ENCODE measurements at places on chromosomes 6 and 20.

DNA sequence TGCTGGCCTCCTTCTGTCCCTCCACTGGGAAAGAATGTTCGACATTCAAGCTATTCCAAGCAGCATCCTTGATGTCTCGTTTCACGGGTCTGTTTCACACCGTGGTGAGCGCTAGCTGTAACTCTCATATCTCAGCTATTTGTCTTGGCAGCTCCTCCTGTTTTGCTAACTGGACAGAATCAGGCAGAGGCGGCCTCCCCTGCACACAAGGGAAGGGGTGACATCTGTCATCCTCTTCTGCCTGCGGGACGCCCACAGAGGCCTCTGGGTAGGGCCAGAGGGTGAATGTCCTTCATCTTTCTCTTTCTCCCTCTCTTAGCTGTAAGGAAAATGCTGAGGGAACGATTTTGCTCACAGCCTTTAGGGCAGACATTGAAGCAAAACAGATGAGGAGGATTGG, 232.8 kb upstream of the GMDS start:
- no peak overlapping the region for H3K27ac ChIP-seq
- H3K27me3 ChIP-seq = peaks cover 7% of the 10 kb centered on the region

DNA sequence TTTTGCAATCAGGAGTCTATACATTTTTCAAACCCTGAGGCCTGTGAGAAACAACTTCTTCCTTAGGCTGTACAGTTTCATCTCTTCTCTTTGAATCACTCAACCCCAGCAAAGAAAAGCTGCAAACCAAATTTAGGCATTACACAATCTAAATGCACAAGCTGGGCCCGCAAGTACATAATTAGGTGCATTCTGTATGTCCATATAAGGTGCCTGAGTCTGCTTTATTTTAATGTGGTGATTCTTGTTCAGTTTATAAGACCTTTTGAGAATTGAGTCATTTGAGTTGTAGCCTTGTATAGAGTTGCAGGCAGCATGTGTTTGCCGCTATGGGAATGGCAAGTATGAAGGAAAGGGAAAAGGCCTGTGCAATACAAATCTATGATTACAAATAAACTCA, 709.6 kb upstream of the MARCKS start:
- H3K4me3 ChIP-seq = no peak overlapping the region
- no peaks in the 10 kb centered on the region for H3K27me3 ChIP-seq
- no peak for DNase-seq
- H3K36me3 ChIP-seq = no peaks in the 10 kb centered on the region

- no peak overlapping the region for H3K27ac ChIP-seq
- H3K4me1 ChIP-seq = no peaks in the 10 kb centered on the region
- H3K36me3 ChIP-seq = peaks cover 26% of the 10 kb centered on the region
Observed at GRCh38 chr20:49833483-49833882, 20.9 kb downstream of the SLC9A8 start.

DNA sequence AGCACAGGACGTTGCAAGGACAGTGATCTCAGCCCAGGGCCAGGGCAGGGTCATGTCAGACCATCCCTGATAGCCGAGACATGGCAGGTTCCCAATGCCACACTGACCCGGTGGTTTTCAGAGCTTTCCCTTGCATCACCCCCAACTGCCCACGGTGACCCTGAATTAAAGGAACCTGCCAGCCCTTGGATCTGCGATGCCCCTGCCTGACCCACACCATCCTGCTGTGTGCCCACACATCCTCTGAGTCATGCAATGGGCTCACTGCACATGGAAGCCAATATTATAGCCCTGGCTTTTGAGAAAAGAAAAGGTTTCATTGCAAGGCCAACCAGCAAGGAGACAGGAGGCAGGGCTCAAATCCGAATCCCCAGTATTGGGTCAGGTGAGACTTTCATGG, 132.6 kb upstream of the CST7 start:
- H3K36me3 ChIP-seq = no peaks in the 10 kb centered on the region
- H3K4me1 ChIP-seq = no peaks in the 10 kb centered on the region
- DNase-seq = no peak
- H3K27me3 ChIP-seq = no peaks in the 10 kb centered on the region
- H3K27ac ChIP-seq = no peak overlapping the region
- no peak overlapping the region for H3K4me3 ChIP-seq

Data from activated CD8-positive, alpha-beta memory T cell treated with anti-CD3 and anti-CD28 coated beads, Interleukin-2, amount 10 ng/mL, durations not matched to agents 7 days and 5 days (primary cell).